ENCODE measurements at places on chromosomes 2 and 18.

DNA sequence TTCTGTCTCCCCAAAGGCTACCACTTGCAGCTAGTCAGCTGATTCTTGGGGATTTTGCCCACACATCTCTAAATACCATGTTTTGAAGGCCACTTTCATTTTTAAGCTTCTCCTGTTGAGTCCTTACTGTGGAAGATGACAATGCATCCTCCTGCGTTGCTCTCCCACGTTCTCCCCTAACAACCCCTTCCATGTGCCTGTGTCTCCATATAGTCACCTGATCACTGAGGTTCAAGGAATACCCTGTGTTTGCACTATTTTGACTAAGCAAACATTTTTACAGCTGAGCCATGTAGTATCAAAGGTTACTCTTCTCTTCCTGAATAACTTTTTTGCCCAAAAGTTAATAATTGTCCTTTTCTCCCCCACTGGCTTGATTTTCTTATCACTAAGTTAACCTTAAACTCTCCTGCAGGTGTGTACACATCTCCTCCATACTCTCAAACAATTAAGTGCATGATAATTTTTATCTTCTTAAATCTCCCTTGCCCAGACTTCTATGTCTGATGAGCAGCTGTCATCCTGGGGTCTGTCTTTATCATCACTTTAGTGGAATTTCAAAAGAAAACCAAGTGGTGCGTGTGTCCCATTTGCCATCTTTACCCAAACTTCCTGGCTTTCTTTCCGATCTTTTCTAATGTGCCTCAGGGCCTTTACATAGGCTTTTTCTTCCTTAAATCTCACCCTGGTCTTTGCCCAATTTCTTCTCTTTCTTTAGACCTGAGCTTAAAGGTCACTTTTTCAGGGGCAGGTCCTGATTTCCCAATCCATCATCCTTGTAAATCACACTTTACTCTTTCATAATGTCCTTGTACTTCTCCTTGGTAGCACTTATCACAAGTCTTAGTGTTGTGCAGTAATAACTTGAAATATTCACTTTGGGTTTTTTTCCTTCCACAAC is 85.2 kb upstream of the SPATS2L start:
- no peak for DNase-seq

GRCh38 chr2:129695496-129695895 is 284.0 kb upstream of the RAB6C start:
- DNase-seq = no peak

DNA sequence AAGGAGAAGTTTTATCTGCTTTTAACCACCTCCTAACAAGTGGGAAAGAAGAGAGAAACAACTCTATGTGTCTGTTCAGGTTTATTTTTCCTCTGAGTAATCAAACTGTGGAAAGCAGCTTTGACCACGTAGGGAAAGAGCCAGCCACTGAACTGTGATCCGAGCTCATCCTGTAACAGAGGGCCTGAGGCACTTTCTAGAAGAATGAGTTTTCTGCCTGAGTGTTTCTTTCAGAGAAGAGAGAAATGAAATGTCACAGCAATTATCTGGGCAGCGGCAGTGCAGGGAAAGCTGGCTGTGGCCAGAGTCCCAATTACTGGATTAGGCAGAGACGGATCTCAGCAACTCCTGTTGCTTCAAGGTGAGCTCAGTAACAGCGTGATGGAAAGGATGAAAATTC is 151.9 kb downstream of the CD226 start:
- no peak for DNase-seq

DNA sequence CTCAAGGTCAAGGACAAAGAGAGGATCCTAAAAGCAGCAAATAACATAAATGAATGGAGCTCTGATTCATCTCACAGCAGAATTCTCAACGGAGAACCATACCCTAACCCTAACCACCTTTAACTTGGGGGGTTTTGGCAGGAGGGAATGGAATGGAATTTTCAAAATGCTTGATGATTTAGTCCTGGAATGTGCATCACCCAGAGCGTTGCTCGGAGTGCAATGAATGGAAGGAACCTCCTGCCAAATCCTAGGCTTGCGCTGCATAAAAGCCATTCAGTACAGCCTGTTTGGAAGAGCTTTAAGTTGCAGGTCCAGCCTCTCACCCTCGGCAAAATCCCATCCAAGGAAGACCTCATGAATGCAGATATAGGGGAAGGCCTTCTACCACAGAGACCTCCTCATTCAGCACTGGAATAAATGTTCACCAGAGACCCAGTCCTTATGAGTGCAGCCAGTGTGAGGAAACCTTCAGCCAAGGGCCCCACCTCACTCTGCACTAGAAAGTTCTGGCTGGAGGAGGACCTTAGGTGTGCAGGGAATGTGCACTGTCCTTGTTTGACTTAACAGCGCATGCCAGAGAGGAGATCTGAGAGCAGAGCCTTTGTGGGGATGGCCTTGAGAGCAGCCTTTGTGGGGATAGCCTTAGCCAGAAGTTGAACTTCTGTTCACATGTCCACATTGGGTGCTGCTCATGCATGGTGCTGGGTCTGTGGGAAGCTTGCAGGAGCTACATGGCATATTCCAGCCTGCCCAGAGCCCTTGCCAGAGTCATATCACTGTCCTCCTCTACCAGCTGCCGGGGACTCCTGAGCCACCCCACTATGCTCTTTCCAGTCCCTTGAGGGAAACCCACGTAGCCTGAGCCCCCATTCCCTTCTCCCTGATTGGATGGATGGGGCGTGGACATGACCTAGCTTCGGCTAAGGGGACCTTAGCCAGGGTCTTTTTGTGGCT is 30.5 kb downstream of the ASB1 start:
- DNase-seq = no peak

GRCh38 chr18:12628706-12629702 is 28.9 kb downstream of the SPIRE1 start:
- no peak for DNase-seq

GRCh38 chr2:238136820-238137537 is 1.5 kb upstream of the KLHL30 start:
- no peak for DNase-seq

GRCh38 chr2:27701676-27702075 is 38.0 kb downstream of the SLC4A1AP start:
- no peak for DNase-seq

- DNase-seq = no peak
Observed at GRCh38 chr18:67241299-67241698, 275.2 kb downstream of the DSEL start.

DNA sequence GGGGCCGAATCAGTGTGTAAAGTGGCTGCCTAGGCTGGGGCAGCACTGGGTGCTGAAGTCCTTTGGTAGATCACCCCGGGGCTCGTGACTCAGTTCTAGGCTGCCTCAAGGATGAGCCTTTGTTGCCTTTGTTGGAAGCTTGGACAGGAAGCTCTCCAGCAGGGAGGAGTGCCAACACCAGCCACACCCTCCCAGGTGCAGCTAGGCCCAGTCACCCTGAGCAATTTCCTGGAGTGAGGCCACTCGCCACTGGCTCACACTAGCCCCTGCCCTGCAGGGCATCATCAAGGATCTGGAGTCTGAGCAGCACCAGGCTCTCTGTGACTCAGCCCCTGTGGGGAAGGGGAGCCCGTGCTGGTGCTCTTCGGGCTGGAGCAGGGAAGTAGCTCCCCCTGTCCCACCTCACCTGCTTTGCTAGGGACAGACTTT is 6.7 kb upstream of the SDC1 start:
- no peak for DNase-seq

- no peak for DNase-seq
Observed at GRCh38 chr18:21054252-21054821, 57.3 kb downstream of the ROCK1 start.

DNA sequence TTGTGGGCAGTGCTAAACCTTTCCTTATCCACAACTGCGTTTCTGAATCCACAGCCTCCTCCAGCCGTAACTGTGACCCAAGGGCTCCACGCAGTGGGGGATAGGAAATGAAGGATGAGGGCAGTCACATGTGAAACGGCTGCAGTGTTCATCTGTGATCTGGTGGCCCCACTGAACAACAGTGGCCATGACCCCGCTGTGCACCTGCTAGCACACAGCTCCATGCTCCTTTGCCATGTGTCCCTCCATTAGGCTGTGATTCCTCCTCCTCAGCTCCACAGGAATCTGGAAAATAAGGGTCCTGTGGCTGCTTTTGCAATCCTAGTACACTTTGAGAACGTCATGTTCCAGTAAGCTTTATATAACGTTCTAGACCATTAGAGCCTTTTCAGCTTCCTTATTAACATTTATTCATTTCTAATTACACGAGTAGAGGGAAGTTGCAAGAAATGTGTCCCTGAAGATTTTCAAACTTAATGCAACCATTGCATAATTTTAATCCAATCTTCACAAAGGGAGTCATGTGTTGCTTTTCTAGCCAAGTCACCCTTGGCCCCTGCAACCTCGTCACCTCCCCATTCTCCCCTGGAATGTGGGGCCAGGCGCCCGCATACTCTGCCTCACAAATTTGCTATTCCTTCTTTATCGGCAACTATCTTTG is 7.1 kb upstream of the NAPG start:
- DNase-seq = no peak

DNA sequence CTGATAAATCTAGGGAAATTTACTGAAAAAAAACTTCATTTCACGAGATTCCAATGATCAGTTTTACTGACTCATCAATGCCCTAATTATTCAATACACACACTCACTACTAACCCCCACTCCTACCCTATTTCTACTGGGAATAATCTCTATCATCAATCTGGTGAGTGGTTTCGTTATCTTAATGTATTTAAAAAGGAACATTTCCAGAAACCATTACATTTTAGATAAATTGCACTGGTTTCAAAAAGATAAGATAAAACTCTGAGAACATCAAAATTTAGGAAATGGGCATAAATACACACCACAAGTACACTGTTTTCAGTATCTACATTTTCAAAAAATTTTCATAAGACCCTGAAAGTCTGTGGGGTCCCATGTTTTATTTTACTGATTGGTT is 471.4 kb upstream of the PKDCC start:
- DNase-seq = no peak

- DNase-seq = no peak
Observed at GRCh38 chr2:119820275-119820674, 60.6 kb downstream of the PTPN4 start.

DNA sequence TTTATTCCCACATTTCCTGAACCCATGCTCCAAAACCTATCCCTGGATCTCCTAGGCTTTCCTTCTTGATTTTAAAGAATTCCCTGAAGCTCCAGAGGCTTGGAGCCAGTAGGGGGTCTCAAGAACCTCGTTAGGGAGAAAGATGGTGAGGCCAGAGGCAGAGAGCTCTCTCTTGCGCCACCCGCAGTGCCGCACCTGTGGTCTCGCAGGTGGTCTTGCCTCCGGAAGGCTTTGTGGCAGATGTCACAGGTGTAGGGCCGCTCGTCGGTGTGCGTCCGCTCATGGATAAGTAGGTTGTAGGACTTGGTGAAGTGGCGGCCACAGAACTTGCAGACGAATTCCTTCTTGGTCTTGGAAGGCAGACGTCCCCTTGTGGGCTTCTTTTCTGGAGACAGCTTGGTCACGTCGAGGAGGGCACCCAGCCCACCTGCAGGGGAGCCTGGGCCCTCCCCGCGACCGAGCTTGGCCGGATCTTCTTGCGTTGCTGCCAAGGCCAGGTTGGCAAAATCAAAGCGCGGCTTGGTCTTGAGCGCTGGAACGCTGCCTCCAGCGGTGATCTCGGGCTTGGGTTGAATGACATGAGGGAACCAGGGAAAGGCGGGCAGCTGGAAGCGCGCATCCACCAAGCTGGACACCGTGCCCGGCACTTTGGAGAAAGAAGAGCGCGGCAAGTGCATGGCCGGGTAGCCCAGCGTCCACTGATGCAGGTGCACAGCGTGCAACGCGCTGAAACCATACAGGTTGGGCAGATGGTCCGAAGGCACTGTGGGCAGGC is 5.3 kb downstream of the OSR1 start:
- DNase-seq = no peak

GRCh38 chr18:62170857-62171256 is 16.0 kb downstream of the PIGN start:
- DNase-seq = no peak

DNA sequence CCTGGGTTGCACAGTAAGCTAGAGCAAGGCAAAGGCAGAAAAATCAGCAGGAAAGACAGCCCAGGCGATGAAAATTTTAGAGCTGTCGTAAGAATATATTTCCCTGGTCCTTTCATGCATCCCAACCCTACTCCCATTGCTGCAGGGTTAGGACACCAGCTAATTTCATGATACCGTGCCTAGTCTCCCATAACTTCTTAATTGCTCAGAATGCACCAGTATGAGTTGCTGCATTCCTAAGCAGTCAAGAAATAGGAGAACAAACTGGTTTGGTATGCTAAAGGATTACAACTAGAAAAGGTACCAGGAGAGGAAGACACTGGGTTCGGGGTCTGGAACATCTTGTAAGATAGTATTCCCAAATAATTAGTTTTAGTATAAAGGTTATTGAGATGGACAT is 269.4 kb upstream of the NRXN1 start:
- DNase-seq = no peak

DNA sequence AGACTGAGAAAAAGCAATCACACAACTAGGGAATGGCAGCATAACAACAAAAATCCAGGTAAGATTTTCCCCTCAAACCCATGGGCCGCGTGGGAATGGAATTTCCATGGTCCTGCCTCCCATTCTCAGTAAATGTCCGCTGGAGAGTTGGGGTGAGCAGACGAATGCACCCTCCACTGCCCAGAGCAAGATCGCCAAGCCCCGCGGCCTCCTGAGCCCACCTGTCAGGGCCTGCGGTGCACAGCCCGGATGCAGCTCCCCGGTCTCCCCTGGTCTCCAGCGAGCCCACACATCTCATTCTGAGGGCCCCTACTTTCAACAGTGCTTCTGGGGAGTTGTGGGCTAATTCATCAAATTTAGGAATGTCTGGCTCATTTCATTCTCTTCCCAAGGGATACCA is 327.4 kb upstream of the HS6ST1 start:
- no peak for DNase-seq

DNA sequence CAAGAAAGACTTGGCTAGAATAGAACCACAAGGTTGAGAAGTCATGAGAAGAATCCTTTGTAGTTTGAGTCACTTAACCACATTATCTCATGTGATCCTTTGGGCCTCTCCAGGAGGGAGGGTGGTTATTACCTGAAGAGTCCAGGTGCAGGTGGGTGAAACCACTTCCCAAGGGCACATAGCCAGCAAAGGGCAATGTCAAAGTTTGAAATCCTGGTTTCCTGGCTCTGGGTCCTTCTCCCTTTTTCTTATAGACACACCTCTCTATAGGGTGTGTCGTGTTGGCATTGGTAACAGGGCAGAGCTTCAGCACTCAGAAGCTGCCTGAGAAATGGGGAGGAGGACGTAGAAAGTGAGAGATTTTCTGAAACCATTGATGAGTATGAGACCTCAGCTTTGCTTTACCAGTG is 137.9 kb downstream of the MGAT5 start:
- DNase-seq = no peak

GRCh38 chr2:61693744-61694143 is 155.6 kb upstream of the XPO1 start:
- no peak for DNase-seq

- DNase-seq = no peak
Observed at GRCh38 chr2:190107409-190107808, 44.9 kb upstream of the MSTN start.

- peak; percentile 71 for DNase-seq
Observed at GRCh38 chr18:34978953-34979608, 62.1 kb upstream of the MAPRE2 start.

GRCh38 chr2:225998116-225998515 is 598.6 kb downstream of the NYAP2 start:
- DNase-seq = no peak

GRCh38 chr2:37379881-37380296 is 35.5 kb downstream of the QPCT start:
- DNase-seq = no peak

GRCh38 chr2:73110168-73111072 is 2.3 kb downstream of the RAB11FIP5 start:
- DNase-seq = no peak

- no peak for DNase-seq
Observed at GRCh38 chr2:10335046-10335840, 32.5 kb downstream of the HPCAL1 start.

Data from CD4-positive, alpha-beta T cell treated with Interleukin-4 for 1 hour (primary cell).